Activated T-cell treated with anti-CD3 and anti-CD28 coated beads, Interleukin-2, amount 50 U/mL, for 72 hours (primary cell): ENCODE measurements at places on chromosomes 13 and 19. TPM values are rescaled to one million over a fixed set of nuclear protein-coding genes. Genes with fewer than 3 reads are reported as not detected.
A peak's percentile ranks its signal among the peaks of the same experiment; 100 is the strongest.

GRCh38 chr13:78832461-78832860, 173.5 kb upstream of the OBI1 start:
- no peaks in the 10 kb centered on the region for H3K36me3 ChIP-seq
- H3K27me3 ChIP-seq: peaks cover 19% of the 10 kb centered on the region
- no peak overlapping the region for H3K4me3 ChIP-seq

DNA sequence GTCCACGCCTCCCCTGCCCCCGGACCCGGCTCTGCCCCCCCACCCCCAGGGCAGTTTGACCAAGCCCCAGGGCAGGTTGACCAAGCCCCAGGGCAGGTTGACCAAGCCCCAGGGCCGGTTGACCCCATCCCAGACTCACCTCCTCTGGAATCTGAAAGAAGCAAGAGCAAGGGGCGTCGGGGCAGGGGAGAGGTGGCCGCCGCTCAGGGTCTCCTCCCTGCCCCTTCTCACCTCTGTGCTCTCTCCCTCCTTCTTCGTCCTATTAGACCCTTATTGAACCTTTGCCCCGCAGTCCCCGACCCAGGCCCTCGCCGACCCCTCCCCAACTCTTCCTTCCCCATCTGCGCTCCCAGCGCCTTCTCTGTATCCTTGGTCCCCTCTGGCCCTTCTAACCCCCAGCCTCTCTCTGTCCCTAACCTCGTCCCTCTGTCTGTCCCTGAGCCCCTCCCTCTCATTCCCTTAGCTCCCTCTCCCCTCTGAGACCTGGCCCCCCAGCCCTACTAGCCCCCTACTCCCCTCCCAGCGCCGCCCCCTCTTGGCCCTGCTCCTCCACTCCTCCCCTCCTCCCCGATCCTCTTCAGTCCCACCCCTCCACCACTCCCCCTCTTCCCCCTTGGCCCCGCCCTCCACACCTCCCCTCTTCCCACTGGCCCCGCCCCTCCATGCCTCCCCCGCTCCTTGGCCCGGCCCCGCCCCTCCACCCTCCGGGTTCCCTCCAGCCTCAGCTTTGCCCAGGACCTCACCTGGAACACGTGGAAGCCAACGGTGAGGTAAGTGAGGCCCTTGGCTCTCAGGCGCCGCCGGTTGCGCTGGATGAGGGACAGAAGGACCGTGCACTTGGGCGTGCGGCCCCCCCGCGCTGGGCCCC, 7.6 kb downstream of the CAPN12 start:
- peak; percentile 78 for DNase-seq
- H3K36me3 ChIP-seq: no peaks in the 10 kb centered on the region
- no peak overlapping the region for H3K27ac ChIP-seq
- peaks cover 8% of the 10 kb centered on the region for H3K27me3 ChIP-seq
- peaks cover 33% of the 10 kb centered on the region for H3K4me1 ChIP-seq

DNA sequence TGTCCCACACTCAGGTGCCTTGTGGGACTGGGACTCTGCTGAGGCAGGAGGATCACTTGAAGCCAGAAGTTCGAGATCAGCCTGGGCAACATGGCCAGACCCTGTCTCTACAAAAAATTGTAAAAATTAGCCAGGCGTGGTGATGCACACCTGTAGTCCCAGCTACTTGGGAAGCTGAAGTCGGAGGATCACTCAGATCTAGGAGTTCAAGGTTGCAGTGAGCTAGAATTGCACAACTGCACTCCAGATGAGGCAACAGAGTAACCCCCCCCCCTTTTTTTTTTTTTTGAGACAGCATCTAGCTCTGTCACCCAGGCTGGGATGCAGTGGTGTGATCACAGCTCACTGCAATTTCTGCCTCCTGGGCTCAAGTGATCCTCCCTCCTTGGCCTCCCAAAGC, 11.0 kb upstream of the SYDE1 start:
- H3K4me1 ChIP-seq: no peaks in the 10 kb centered on the region
- no peak overlapping the region for H3K4me3 ChIP-seq
- DNase-seq: no peak

GRCh38 chr19:47417107-47417745, 2.1 kb downstream of the MEIS3 start:
- H3K4me1 ChIP-seq: peaks cover 31% of the 10 kb centered on the region
- no peak overlapping the region for H3K4me3 ChIP-seq
- no peak for DNase-seq

- H3K27me3 ChIP-seq: no peaks in the 10 kb centered on the region
- peaks cover 12% of the 10 kb centered on the region for H3K36me3 ChIP-seq
- DNase-seq: no peak
Observed at GRCh38 chr13:50936679-50937078, 27.1 kb downstream of the RNASEH2B start.

Gene FBN3
- total RNA-seq: not detected

Gene CCDC70
- not detected for total RNA-seq
